Fibroblast of skin of left biceps (primary cell): ENCODE measurements at places on chromosomes 7 and 10.
A peak's percentile ranks its signal among the peaks of the same experiment; 100 is the strongest.

DNA sequence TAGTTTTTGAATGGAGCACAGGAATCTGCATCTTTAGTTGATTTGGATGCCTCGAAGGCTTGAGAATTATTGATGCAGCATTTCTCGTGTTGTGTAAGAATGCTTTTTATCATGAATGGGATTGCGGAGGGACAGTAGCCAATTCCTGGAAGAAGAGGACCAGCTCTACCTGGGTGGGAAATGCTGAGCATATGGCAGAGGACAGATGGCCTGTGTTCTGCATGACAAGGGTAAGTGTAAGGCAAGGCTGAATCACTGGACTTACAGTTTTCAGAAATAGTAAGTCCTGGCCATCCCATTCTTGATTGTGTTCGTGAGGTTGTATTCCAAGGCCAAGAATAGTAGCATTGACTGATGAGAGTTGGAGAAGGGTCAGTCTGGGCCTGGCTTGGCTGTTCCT lies 15.9 kb downstream of the RP9 start:
- DNase-seq, result no peak

DNA sequence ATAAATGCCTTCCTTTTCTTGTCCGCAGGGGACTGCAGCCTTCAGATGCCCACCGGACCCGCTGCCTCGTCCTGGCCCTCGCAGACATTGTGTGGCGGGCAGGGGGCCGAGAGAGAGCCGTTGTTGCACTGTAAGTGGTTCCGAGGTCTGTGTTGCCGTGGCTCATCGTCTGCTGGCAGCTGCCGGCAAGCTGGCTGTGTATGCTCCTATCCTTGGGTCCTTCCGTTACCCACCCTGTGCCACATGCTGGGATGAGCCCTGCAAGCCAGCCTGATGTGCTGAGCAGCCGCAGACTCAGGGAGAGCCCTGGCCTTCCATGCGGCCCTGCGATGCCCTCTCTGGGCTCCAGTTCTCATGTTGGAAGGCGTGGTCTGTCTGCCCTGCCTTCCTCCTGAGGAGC lies 61.2 kb upstream of the AQP1 start:
- no peak for DNase-seq

DNA sequence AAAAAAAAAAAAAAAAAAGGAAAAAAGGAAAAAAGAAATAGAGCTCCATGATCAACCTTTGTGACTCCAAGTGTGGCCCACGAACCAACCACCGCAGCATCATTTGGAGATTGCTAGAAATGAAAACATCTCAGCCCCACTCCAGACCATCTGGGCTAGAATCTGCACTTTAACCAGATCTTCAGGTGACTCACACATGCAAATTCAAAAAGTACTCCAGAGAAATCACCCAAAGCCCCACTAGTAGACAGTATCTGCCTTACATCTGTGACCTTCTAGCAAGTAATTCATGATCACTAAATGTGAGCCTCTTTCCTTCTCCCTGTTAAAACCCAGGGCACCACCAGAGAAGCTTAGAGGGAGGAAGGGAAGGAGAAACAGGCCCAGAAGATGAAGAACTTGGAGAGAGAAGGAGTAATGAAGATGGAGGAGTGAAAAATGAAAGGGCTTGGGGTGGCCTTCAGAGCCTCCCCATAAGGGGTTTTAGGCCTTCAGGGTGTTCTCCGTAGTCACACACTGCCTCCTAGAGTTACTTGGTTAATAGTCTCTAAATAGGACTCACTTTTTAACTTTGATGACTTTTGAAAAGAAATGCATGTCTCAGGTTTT lies 94.0 kb downstream of the SLC37A3 start:
- DNase-seq, result no peak

DNA sequence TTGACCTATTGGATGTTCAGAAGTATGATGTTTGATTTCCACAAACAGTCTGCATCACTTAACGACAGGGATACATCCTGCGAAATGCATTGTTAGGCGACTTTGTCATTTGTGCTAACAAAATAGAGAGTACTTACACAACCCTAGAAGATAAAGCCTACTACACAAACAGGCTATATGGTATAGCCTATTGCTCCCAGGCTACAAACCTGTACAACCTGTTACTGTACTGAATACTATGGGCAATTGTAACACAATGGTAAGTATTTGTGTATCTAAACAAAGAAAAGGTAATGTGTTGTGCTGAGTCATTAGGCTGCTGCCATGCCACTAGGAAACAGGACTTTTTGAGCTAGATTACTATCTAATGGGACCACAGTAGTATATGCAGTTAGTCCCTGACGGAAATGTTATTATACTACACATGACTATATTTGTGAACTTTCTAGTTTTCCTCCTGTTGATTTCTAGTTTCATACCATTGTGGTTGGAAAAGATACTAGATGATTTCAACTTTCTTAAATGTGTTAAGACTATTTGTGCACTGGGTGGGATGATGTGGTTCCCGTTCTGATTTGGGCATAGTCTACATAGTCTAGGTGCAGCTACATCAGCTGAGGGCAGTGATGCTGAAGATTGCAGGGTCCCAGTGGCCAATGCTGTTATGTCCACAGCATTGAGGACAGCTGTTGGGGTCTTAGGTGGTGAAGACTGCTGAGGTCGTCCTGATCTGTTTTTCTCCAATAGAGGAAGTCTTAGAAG lies 161.7 kb downstream of the HTR7 start:
- no peak for DNase-seq

- DNase-seq, result no peak
Measured at GRCh38 chr7:22677680-22678079, 49.3 kb upstream of the IL6 start.

DNA sequence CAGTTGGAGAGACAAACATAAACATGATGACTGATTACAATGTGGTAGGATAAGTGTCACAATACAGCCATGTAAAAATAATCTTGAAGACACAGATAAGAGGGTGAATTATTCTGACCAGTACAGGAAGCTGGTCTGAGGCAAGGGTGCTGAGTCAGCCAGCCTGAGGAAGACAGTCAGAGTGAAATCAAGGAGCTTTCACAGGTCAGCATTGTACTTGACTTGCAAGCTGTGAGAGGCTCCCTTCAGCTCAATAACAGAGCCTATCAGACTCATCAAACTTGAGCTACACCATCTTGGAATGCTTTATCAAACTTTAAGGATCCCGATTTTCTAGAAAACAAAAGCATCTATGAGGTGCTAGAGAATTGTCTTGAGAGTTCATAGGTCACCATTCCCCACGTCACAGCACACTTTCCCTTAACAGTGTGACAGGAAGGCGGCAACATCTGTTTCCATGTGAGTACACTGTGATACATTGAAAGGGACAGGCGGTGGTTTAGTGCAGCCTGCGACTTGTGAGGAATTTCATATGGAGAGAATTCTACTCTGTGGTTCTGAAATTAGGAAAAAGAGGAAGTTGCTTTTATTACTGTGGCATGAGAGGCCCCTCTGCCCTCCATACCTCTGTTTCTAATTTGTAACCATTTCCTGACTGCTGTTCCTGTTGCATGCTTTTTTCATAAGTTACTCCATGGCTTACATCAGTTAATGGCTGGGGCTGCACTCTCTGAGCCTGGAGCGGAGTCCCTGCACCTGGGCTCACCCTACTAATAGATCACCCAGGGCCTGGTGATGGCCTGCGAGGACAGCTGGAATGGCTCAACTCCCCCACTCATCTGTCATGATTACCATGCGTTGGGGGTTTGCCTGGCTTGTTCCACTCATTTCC lies 417.1 kb downstream of the SUGCT start:
- peak; percentile 47 for DNase-seq

DNA sequence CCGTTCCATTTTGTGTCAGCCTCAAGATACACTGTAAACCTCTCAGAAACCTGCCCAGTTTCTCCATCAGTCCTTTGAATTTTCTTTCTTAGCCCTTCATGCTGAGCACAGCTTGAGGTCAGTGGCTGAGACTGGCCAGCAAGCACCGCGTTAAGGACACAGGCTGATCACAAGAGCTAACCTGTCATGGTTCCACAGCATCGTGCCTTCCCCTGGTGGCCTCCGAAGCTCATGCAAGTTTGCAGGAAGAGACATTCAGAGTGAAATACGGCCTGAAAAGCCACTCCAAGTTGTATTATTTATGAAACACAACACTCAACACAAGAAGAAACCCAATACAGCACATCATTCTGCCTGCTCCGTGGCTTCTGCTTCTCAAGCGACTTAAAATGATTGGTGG lies 57.0 kb upstream of the PFKP start:
- DNase-seq, result no peak

- no peak for DNase-seq
Measured at GRCh38 chr7:46301677-46302076, 380.6 kb upstream of the IGFBP3 start.

DNA sequence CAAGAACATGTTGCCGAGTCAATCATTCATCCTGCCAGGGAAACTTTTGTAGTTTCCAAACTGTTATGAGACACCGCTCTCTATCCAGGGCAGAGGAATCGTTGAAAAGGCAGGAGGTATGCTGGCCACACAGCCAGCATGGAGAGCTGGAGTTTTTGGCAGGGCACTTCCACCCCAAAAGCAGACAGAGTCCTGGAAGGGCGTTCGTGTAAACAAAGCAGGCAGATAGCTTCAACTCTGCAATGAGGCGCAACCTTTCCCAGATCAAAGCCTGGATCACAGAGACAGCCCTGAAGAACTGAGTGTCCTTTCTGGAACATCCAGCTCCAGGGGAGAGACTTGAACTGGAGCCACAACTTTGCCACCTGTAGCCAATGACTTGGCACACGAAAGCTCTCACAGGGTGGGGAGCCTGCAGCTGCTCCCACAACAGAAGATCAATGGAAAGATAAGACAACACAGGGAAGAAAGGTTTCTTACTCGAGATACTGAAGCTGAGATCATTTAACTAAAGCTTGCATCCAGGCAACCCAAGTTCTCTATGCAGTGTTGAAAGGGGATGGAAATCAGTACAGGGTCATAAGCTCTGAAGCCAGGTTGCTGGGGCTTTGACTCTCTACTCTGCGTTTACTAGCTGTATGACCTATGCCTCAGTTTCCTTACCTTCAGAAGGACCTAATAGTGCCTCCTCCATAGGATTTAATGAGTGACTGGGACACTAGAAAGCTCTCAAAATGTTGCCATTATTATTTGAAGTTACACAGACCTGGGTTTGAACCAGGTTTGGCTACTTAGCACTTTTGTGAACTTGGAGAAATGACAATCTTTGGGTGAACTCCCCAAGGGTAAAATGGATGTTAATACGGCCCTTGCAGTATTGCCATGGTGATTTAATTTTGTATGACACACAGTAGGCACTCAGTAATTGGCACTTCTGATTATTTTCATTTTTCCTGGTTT lies 434.8 kb upstream of the NPVF start:
- no peak for DNase-seq

DNA sequence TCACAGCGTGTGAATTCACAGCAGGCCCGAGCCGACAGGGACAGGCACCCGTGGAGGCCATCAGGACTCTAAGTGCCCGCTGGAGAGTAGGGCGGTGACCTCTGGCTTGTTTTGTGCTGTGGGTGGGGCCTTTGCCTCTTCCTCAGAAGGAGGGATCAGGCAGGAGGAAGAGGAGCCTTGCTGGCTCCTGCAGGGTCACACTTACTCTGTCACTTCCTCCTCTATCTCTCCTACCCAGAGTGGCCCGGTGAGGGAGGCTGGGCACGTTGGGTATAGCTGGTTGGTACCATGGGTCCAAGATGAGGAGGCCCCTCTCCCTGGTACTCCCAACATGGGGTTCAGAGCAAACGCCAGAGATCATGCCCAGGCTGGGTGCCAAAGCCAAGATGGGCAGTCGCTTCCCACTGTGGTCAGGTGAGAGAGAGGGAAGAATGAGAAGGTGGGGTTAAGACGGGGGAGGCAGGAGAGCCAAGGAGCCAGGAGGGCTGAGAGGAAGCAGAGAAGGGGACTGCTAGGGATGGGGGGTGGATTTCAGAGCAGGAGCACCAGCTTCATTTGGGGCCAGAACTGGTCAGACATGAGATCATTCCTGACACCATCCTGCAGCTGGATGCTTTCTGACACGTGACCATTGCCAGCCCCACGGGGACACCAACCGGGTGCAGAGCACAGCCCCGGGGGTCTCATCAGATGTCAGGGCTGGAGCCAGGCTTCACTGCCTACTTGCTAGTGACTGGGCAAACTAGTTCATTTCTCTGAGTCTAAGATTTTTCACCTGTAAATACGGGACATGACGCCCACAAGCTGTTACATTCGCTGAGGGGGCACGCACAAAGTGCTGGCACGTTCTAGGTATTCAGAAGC lies 54.8 kb upstream of the CACUL1 start:
- no peak for DNase-seq

DNA sequence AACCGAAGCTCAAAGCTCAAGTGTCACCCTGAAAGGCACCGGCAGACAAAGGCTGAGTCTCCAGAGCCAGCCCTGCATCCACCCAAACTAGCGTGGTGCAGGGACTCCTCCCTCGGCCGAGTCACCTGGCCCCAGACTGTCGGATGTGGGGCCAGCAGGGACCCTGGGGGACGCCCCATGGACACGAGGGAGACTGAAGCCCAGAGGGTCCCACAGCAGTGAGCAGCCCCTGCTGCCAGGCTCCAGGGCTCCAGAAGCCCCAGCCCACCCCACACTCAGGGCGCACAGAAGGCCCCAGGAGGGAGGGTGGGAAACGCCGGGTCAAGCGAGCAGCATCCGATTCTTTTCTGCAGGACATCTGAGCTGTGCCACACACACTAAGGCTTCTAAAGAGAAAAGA lies 20.2 kb downstream of the GPR146 start:
- DNase-seq, result no peak

GRCh38 chr7:44463169-44463808 lies 27.2 kb downstream of the NUDCD3 start:
- DNase-seq, result no peak

- no peak for DNase-seq
Measured at GRCh38 chr10:22832851-22833250, 95.0 kb upstream of the ARMC3 start.

DNA sequence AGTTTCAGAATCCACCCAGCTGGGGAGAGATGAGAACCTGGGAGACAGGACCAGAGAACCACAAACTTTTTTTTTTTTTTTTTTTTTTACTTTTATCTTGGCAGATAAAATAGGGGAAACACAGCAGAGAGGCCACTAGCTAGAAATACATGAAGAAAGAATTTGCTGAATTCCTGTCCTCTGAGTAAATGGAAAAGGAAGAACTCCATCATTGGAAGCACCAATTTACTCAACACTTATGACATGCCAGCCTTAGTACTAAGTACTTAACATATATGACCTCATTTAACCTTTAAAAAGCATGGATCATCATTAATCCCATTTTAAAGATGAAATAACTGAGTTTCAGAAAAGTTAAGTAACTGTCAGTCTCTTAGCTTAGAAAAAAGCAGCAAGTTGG lies 343.0 kb upstream of the NPSR1 start:
- peak; percentile 89 for DNase-seq
